ENCODE measurements at places on chromosomes 6 and 20.

DNA sequence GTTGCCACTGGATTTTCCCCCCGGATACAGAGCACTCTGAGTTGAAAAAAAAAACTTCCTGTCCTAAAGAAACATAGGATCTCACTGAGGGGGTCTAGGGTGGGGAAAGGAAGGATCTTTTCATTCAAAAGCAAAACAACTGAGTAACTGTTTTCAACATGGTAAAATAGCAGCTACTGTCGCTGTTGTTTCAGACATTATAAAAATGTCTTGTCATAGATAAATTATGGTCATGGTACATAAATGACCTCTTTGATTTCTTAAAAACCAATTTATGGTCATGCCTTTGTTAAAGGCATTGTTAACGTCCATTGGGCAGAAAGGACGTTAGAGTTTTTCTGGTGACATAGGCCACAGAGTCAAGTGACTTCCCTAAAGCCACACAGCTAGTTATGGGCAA, 180.4 kb upstream of the DTNBP1 start:
- DNase-seq: no peak

GRCh38 chr20:62827311-62828038, 10.6 kb downstream of the COL9A3 start:
- no peak for DNase-seq

DNA sequence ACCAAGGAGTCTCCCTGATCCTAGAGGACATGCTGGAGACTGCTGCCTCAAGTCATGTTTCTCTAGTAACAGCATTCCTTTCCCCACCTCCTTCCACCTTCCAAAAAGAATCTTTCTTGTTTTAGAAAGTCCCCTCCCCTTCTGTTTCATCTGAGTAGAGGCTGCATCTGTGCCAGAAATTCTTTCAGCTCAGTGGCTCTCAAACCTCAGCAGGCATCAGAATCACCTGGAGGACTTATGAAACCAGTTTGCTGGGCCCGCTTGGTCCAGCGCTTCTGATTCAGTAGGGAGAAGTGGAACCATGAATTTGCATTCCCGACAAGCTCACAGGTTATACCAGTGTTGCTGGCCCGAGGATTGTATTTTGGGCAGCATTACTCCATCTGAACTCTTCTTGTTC, 55.1 kb downstream of the TMEM200A start:
- DNase-seq: no peak

DNA sequence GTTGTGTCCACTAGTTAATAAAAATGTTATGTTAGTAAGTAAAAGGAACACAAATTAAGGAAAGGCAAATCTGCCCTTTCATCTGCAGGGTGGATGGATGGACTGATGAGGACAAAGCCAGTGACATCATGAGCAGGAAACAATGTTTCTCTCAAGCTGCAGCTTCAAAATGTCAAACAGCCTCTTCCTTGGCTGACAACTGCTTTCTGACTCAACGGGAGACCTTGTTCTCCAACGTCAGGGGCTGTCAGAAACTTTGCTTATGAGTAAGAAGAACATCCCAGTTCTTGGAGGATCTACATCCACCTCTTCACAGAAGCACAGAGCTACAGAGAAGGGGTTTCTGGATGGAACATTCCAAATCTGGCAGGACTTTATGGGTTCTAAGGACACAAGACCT, 6.0 kb downstream of the CST2 start:
- DNase-seq: no peak

DNA sequence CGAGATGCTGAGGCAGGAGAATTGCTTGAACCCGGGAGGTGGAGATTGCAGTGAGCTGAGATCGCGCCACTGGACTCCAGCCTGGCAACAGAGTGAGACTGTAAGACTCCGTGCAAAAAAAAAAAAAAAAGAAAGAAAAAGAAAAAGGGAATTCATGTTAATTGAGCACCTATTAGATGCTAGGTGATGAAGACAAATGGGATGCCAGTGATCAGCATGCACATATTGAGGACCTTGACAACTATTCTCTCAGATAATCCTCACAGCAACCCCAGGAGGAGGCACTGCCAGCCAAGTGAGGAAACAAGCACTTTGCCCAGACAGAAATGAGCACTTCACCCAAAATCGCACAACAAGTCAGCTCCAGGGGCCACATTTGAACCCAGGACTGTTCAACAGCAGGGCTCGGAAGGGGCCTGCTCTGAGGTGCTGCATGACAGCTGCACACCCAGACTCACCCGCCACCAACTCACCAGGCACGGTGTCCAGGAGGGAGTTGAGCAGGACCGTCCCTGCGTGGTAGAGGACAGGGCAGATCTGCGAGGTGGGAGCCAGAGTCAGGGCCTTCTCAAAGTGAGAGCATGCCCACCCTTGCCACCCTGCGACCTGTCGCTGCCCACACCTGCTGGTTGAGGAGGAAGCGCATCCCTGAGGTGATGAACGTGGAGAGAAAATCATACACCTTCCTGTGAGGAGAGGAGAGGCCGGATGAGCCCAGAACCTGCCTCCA, 4.6 kb downstream of the PLTP start:
- no peak for DNase-seq

DNA sequence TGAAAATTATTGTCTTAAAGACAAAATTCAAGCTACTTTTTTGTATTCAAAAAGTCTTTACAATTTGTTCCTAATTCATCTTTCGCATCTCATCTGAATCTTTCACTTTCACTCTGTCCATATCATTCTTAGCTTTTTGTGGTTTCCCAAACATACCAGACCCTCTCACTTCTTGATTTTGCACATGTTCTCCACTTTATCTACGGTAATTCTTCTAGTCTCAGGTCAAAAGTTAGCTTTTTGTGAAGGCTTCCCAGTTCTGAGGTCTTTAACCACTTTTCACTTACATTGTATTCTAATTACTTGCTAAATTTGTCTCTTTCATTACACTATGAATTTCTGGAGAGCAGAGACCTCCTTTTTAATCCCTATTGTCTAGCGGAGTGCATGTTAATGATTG, 34.6 kb upstream of the EPHA7 start:
- DNase-seq: no peak

GRCh38 chr6:32668226-32668747, 1.8 kb upstream of the HLA-DQB1 start:
- DNase-seq: no peak

DNA sequence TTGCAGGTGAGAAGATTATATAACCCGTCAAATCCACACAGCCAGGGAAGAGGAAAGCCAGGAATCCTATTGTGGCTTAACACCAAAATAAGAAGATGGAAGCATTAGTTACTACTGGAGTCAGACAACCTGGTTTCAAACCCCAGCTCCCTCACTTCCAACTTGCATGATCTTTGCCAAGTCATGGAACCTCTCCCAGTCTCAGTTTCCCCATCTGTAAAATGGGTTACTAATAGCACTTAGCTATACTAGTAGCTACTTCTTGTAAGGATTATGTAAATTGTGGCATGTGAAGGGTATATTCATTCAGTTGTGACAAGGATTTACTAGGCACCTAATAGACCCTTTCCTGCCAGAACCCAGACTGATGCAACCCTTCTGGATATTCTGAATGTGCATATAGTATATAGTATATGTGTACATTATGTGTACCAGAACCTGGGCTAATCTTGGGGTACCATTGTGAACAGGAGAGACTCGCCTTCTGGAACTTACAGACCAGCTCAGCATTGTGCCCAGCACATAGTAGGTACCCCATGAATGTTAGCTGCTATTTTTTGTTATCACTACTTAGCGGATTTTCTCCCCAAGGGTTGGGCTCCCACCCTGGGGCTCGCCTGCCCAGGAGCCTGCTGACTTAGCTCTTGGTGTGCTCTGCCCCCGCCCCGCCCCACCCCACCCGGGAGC, 50.3 kb downstream of the JPH2 start:
- DNase-seq: no peak

- DNase-seq: no peak
These were observed 44.7 kb downstream of the RGS17 start for GRCh38 chr6:153086225-153086990.

DNA sequence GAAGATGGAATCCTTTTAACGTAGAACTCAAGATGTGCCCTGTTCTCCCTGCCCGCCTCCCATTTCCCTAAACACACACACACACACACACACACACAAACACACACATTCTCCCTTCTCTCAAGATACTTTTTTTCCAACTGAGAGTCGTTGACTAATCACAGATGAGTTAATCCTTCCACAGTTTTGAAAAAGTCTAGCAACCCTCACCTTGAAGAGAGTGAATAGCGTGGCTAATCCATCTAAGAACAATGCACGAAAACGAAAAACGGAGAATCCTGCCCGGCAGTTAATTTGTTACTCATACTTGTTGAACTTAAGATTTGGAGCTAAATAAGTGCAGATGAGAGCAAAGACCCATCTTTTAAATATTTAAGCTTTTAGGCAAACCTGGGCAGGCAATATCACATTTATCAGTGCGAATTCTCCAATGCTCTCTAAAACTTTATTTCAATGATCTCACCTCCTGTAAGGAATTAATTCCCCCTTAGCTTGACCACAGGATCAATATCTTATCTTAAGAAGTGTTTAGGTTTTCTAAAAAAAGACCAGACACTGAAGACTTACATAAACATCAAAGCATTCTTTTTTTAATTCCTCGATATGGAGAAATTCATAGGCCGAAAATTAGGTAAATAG, 1.1 kb downstream of the AGPAT4 start:
- no peak for DNase-seq

- no peak for DNase-seq
These were observed 13.4 kb downstream of the FAM110A start for GRCh38 chr20:846894-847278.

DNA sequence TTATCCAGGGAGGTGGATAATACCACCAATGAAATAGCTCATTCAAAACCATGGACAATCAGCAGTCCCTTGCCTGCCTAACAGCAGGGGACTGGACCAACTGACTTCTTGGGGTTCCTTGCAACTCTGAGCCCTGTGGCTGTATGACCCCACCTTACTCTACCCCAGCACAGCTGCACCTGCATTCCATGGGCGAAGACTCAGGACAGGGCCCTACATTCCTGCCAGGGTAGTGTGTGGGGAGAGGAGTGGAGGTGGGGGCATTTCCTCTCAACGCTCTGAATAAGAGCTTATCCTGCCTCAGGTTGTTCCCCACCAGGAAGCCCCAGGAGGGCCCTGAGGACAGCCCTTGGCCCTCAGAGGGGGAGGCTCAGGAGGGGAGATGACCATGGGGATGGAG, 30.8 kb upstream of the HMGA1 start:
- DNase-seq: no peak

GRCh38 chr6:150651808-150652470, 52.3 kb downstream of the PLEKHG1 start:
- DNase-seq: no peak

- DNase-seq: no peak
These were observed 46.3 kb downstream of the GOPC start for GRCh38 chr6:117555882-117556498.

- no peak for DNase-seq
These were observed 88.6 kb downstream of the LIN28B start for GRCh38 chr6:105045526-105045925.

Measured in occipital lobe (tissue), 3 donors.